ENCODE measurements at places on chromosomes 5 and 9.

- peak; percentile 73 for DNase-seq
Observed at GRCh38 chr9:134670042-134670525, 28.5 kb downstream of the COL5A1 start.

DNA sequence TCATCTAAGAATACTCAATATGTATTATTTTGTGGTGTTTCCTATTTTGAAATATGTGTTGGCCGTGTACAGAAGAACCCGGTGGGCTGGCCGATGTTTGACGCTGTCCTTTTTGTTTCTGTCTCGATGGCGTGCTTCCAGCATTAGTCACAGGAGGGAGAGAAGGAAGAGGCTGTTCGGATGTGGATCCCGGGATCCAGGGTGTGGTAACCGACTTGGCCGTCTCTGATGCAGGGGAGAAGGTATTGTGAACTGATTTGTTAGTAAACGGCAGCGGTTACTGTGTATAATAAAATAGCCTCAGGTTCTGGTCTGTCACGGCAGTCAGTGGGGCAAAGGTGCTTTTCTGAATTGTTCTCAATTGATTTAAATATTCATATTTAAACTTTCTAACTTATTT is 275.0 kb downstream of the ARHGEF28 start:
- peak; percentile 60 for DNase-seq

DNA sequence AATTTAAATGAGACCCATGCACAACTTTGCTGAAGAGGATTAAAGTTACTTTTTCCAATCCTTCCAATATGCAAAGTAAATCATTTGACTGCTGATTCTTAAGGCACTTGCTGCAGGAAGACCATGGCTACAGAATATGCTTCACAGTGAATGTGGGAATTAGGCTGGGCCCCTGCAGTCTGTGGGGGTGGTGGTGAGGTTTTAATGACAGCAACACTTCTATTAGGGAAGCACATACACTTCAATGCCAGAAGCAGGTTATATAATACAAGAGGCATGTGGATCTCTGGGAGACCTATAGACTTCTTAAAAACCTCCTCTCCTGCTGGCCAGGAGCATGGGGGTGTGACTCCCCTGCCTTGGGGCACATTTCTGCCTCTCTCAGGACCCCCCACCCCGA is 124.5 kb upstream of the KLF9 start:
- no peak for DNase-seq

DNA sequence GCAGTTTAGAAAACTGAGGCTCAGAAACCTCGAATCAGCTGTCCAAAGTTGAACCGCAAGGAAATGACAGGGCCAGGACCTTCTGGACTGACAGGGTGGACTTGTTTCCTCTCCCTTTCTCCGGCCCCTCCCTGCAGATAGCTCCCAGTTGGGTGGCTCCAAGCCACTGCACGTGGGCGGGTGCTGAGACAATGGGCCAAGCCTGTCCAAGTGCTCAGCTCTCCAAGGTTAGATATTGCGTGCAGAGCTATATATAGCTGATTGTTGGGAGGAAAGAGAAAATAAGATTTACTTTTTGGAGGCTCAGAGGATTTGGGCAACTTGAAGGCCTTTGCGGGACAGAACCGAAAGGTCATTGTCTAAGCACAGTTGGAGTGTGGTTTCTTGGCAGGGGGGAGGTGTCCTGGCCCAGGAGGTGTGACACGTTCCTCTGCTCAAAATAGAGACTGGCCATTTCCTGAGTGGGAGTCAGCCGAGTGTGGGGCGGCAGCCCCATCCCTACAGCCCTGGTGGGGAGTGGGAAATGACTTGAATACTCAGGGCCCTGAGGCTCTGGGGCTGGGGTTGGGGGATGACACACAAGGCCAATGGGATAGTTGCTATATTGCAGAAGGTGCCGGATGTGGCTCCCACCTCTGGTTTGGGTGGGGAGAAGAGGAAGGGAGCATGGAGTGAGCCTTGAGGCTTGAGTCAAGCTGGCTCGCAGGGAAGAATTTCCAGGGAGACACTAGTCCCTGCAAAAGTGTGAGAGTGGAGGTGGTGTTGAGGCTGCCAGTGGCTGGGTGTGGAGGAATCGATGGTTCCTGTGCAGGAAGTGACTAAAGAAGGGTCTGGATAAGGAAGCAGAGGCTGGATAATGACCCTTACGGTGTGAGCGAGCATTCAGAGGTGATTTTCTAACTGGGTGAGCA is 44.4 kb upstream of the SMAD5 start:
- peak; percentile 16 for DNase-seq

- no peak for DNase-seq
Observed at GRCh38 chr5:41863871-41864486, 6.2 kb downstream of the OXCT1 start.

DNA sequence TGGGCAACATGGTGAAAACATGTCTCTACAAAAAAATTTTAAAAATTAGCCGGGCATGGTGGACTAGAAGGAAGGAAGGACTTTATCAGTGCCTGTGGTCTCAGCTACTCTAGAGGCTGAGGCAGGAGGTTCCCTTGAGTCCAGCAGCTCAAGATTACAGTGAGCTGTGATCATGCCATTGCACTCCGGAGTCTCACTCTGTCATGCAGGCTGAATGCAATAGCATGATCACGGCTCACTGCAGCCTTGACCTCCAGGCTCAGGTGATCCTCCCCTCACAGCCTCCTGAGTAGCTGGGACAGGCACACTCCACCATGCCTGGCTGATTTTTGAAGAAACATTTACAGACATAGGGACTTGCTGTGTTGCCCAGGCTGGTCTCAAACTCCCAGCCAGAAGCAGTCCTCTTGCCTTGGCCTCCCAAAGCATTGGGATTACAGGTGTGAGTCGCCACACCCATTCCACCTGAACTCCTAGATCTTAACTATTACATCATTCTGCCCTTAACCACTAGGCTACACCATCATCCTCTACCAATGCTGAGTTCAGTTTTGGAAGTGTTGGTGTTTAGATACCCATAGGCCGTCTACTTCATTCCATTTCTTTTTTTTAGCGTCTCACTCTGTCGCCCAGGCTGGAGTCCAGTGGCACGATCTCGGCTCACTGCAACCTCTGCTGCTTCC is 2.0 kb upstream of the URM1 start:
- DNase-seq = no peak

GRCh38 chr9:37986001-37986400 is 82.1 kb upstream of the SLC25A51 start:
- no peak for DNase-seq

DNA sequence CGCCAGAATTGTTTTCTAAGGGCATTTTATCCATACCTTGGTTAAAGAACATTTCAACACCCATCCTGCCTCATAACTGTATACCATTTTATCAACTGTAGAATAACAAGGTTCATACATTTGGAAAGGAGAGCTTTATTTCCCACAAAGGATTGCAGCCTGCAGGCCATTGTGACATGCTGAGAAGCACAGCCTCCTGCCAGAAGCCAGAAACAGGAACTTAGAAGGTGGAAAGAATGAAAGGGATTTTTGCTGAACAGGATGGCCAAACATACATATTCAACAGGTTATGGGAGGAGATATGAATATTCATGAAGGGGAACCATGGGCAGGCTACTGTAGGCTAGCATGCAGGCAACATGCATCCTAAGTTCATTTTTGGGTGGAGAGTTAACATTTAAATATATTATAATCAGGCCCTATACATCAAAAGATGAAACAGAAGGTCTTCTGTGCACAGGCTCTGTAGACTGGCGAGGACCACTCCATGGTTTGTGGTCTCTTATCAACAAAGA is 59.9 kb upstream of the DIRAS2 start:
- DNase-seq = no peak

DNA sequence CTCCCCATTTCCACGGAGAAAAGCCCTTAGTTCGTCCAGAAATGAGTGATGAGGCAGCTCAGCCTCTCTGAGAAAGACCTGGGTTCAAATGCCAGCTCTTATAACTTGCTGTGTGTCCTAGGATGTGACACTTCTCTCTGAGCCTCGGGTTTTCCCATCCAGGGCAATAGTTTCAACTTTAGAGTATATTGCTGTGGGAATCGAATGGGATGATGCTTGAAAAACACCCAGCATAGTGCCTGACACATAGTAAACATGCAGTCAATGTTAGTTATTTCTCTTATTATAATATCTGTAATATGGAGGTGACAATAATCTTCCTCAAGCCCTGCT is 430 bp upstream of the MAPKAP1 start:
- DNase-seq = no peak

DNA sequence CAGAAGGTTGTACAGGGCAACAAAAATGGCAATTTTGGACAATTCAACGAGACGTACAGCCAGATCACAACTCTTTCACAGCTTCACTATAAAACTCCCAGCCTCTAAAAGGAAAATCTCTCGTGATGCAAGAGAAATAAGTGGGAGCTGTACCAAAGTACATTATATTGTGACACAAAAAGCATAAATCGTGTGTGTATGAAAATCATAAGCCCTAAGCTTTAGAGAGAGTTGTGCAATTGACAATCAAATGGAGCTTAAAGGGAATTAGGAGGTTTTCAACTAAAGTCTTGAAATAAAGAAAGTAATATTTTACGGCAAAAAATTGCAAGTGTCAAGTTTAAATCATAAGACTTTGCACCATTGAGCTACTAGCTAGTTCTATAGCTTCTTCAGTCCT is 194.8 kb upstream of the TBCA start:
- DNase-seq = no peak

- DNase-seq = no peak
Observed at GRCh38 chr9:108259917-108260675, 595.7 kb downstream of the ACTL7B start.

GRCh38 chr5:76548525-76549229 is 74.5 kb downstream of the F2RL2 start:
- no peak for DNase-seq

GRCh38 chr9:121772600-121773285 is 121.3 kb downstream of the DAB2IP start:
- no peak for DNase-seq

DNA sequence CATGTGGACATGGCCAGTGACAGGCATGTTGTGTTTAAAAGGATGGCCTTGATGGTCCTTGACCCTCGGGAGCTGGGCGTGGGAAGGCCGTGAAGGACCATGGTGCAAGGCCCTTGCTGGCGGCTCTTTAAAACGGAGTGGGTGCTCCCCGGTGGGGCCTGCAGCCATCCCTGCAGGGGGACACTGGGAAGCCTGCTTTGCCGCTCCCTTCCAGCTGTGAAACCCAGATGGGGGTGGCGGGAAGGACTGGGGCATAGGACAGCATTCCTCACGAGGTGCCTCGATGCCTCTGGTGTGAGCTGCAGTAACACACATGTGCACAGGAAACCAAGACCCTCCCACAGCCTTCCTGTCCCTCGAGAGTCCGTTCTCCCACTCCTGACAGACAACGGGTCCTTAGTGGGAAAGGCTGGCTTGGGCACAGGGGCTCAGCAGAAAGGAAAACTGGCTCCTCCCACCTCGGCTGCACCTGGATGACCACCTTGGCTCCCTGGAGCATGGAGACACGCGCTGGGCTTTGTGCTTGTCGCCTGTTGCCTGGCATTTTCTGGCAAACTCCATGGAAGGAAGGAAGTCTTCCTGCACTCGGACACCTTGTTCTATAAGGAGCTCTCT is 30.3 kb upstream of the IRX4 start:
- no peak for DNase-seq

DNA sequence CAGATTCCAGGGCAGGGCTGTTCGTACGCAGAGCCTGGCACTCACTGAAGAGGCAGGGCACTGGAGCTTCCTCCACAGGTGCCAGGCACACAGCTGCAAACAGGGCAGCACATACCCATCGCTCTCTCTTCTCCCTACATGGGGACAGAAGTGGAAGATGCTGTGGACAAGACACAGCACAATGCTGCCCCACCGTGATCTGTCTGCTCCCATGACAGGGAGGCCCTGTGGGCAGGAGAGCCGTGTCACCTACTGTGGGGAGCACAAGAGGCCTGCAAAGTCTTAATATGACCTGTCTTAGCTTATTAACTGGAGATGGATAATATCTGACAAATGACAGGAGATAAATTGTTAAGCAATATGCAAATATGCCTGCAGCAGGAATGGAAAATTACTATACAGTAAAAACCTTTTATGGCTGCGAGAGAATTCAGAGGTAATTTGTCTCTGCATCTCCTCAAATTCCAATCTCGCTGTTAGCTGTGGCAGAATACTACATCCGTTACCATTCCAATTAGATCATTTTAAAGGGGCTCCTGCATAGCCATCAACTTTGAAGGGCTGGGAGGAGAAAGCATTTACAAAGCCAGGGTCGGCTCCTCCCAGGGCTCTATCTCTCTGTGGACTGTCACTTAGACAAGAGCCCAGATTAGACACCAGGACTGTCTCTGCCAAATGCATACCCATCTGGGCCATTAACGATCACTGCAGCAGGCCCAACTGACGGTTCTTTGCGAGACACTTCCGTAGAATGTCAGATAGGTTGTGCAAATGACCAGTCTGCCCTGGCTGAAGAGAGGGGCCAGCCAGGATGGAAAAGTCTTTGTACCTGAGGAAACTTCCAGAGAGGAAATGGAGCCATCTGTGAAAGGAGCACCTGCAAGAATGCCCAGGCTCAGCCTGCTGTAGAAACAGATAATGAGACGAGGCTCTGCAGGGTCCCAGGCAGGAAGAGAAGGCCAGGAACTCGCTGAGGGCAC is 90.7 kb upstream of the FSTL4 start:
- no peak for DNase-seq

DNA sequence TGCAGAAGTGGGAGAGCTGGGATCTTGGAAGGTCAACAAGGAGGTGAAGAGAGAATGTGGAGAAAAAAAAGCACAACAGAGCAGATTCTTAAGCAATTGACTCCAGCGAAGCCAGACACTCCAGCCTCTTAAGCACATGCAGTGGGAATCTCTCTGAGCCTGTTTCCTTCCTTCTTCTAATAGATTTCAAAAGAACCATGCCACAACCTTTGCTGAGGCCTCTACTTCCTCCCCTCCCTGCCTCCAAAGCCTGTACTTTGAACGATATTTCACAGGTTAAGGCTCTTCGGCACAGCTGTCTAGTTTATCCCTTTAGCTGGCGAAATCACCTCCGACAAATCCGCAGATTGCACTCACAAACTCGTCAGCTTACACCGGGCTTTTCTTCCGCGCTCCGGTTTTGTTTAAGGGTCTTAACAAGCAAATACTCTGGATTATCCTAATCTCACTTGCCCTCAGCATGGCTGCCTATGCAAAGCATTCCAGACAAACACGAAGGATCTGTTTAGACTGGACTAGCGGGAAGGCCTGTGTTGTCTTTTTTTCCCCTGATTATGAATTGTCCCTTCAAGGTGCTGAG is 211.6 kb upstream of the PANK3 start:
- no peak for DNase-seq

DNA sequence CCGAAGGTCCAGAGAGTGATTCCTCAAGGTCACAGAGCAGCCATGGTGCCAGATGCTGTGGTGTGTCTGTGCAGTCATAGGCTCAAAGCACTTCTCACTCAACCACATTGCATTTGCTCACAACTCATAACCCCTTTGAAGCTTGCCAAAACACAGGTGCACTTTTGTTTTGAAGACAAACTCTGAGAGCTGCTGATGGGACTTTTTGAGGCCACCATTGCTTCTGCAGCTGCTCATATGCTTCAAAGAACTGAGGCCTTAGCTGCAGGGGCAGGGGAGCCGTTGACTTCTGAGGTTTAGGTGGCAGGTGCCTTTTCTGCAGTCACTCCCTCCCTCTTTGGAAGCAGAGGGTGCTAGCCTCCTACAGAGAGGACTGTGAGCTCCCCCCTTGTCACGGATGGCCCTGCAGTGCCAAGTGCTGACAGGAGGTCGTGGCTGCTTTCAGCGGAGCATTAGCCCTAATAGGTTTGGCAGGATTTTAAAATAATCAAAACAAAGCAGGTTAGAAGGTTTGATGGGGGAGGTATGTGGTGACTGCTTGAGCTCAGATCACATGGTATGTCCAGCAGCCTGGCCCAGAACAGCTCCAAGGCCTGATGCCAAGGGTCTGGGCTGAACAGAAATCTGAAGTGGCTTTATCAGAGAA is 232.1 kb downstream of the MAN2A1 start:
- DNase-seq = no peak

GRCh38 chr5:141003791-141004611 is 37.7 kb downstream of the PCDHAC2 start:
- DNase-seq = peak; percentile 96

- DNase-seq = no peak
Observed at GRCh38 chr5:17304282-17304681, 86.9 kb downstream of the BASP1 start.

Measured in PC-9 (cell line).